Activated CD4-positive, alpha-beta memory T cell treated with anti-CD3 and anti-CD28 coated beads, Interleukin-2, amount 10 ng/mL, durations not matched to agents 7 days and 5 days (primary cell): ENCODE measurements at places on chromosomes 5 and 9.

GRCh38 chr5:137393196-137393993 is 105.7 kb downstream of the SPOCK1 start:
- no peaks in the 10 kb centered on the region for H3K27me3 ChIP-seq
- no peaks in the 10 kb centered on the region for H3K36me3 ChIP-seq
- H3K4me1 ChIP-seq: no peaks in the 10 kb centered on the region
- DNase-seq: no peak
- H3K27ac ChIP-seq: no peak overlapping the region

- no peak overlapping the region for H3K4me3 ChIP-seq
- no peak overlapping the region for H3K27ac ChIP-seq
- no peaks in the 10 kb centered on the region for H3K27me3 ChIP-seq
- peaks cover 16% of the 10 kb centered on the region for H3K4me1 ChIP-seq
Measured at GRCh38 chr9:130069048-130069447, 15.3 kb downstream of the GPR107 start.

DNA sequence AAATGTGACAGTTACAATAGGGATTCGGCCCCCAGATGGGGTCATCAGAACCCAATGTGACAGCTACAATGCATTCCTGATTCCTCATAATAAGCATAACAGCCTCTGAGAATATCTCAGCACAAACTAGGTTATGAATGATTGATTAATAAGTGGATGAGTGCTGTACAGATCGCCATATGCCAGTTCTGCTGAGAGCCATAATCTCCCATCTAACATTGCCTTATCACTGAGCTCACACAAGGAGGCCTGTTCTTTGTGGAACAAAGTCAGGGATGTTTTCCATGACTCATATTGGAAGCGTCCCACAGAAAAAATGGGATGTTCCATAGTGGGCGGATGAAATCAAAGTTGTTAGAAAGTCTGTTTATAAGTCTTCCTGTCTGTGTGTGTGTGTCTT is 89.6 kb downstream of the KIF4B start:
- no peak overlapping the region for H3K27ac ChIP-seq
- no peak overlapping the region for H3K4me3 ChIP-seq
- no peaks in the 10 kb centered on the region for H3K4me1 ChIP-seq
- no peaks in the 10 kb centered on the region for H3K36me3 ChIP-seq

DNA sequence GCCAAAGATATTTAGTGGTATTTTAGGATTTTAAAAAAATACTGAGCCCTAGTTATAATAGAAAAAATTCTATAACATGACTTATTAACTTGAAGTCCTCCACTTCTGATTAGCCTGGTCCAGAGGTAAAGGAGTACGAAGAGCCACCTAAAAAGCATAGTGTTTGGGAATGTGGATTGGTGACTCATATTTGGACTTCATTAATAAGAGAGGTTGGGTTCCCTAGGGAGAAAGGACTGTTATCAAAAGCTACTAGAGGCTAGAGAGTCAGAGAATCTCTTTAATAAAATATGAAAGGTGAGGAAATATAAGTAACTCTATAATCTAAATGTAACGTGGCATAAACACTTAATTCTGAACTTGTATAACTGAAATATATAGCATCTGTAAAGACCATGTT is 180.7 kb upstream of the TARS1 start:
- no peaks in the 10 kb centered on the region for H3K4me1 ChIP-seq
- H3K27ac ChIP-seq: no peak overlapping the region
- no peaks in the 10 kb centered on the region for H3K36me3 ChIP-seq
- no peaks in the 10 kb centered on the region for H3K27me3 ChIP-seq
- H3K4me3 ChIP-seq: no peak overlapping the region
- DNase-seq: no peak

- H3K4me3 ChIP-seq: no peak overlapping the region
- H3K4me1 ChIP-seq: no peaks in the 10 kb centered on the region
- DNase-seq: no peak
- no peaks in the 10 kb centered on the region for H3K36me3 ChIP-seq
- H3K27me3 ChIP-seq: no peaks in the 10 kb centered on the region
- H3K27ac ChIP-seq: no peak overlapping the region
Measured at GRCh38 chr5:65858316-65858715, 68.1 kb upstream of the ERBIN start.

DNA sequence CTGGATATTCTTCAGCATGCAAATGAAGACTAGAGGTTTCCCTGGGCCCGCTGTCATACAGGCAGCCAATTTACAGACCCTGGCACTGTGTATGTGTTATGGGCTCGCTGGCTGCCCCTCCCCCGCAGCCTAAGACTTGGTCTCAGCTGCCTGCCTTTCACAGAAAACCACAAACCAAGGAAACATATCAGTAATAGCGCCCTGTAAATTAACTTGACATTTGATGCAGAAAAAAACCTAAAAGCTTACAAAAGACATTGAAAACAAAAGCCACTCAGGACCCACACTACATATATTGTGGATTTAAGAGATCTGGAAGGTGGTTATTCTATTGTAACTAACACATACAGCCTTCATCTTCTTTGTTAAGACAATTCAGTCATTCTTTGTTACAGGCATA is 287.0 kb upstream of the TMEM161B start:
- no peaks in the 10 kb centered on the region for H3K4me1 ChIP-seq
- H3K4me3 ChIP-seq: no peak overlapping the region
- H3K27me3 ChIP-seq: no peaks in the 10 kb centered on the region
- H3K36me3 ChIP-seq: no peaks in the 10 kb centered on the region

DNA sequence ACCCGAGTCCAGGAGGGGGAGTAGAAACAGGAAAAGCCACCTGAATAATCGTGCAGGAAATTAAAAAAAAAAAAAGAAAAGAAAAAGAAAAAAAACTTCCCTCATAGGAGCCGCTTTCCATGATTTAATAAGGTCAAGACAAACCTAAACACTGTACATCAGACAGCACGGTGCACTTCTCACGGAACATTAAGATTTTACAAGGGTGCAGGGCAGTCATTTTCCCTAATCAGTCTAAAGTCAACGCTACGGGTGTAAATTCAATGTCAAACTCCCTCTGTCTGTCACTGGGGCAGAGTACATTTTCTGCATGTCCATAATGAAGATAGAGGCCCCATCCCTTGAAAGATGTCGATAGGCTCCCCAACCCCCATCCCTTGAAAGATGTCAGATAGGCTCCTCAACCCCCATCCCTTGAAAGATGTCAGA is 139.7 kb downstream of the TSSK1B start:
- peak overlapping the region; percentile 71 for H3K27ac ChIP-seq
- no peak for DNase-seq
- H3K4me3 ChIP-seq: peak overlapping the region; percentile 93
- peaks cover 2% of the 10 kb centered on the region for H3K36me3 ChIP-seq
- H3K4me1 ChIP-seq: peaks cover 27% of the 10 kb centered on the region
- H3K27me3 ChIP-seq: peaks cover 39% of the 10 kb centered on the region

DNA sequence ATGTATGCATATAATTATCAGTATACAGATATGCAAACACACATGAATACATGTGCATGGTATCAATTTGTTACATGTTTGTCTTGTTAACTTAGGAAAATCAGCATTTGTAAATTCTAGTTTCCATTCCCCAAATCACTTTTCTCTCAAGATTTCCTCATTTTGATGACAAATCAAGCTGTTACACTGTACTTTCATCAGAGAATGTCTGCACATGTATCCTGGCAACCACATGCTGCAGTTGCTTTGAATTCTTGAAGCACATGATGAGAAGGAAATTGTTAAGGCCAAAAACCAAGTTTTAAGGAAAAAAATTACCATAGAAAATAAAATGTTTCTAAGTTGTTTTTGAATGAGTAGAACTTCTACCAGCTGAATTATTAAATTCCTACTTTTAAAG is 1834.5 kb downstream of the EFNA5 start:
- H3K27ac ChIP-seq: no peak overlapping the region
- H3K27me3 ChIP-seq: no peaks in the 10 kb centered on the region
- H3K36me3 ChIP-seq: no peaks in the 10 kb centered on the region
- no peak overlapping the region for H3K4me3 ChIP-seq
- H3K4me1 ChIP-seq: no peaks in the 10 kb centered on the region

DNA sequence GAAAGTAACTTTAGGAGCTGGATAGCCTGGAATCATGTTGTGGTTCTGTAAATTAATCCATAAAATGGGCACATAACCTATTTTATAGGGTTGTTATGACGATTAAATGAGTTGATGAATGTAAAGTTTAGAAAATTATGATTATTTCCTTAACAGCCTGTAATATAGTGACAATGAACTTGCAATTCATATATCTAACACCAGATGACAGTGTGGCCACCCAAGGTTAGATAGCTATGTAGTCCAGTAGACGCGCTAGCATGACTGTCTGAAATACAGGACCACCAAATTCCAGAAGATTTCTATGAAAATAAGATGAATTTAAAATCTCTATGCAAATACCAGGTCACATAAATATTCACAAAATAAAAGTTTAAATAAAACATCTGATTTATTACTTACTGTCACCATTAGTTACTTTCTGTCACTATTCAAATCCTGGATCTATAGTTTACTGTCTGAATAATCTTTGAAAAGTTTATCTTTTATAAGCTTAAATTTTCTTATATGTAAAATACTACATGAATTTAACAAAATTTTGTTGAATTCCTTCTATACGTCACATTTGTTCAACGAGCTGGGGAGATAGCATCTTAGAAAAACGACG is 26.1 kb upstream of the MACIR start:
- peaks cover 24% of the 10 kb centered on the region for H3K27me3 ChIP-seq
- no peak overlapping the region for H3K27ac ChIP-seq
- DNase-seq: no peak

DNA sequence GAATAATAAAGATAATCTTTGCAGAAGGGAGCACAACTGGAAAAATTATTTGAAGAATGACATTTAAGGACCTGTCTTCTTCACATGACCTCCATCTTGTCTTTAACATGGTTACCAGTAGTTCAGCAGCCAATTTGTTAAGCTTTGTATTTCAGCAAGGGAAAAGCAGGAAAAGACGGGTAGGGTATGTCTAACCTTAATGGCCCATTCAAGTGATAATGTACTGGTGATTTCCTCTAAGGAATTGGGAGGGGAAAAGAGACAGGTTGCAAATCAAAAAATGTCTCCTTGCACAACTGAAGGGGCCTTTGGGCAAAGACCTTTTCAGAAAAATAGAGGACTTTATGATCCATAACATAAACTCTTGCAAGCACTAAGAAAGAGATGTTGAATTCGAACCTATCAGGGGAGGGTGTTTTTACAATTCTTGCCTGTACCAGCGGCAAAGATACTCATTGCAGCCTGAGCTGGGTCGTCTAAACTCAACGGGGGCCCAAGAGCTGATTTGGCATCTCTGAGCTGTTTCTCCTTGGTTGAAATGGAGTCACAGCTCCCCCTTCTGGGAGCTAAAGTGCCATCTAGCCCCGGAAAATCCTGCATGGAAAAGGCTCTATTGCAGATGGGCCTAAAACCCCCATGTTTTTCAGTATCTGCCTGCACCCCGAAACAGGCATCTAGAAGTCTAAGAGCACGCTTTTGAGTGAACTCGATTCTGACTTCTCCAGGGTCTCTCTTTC is 3.8 kb downstream of the BRINP1 start:
- no peaks in the 10 kb centered on the region for H3K4me1 ChIP-seq
- DNase-seq: no peak
- H3K27me3 ChIP-seq: peaks cover 17% of the 10 kb centered on the region
- H3K36me3 ChIP-seq: peaks cover 3% of the 10 kb centered on the region

GRCh38 chr9:73167614-73168013 is 15.9 kb downstream of the ANXA1 start:
- peaks cover 67% of the 10 kb centered on the region for H3K36me3 ChIP-seq
- H3K27me3 ChIP-seq: no peaks in the 10 kb centered on the region
- H3K27ac ChIP-seq: no peak overlapping the region
- no peak for DNase-seq
- H3K4me1 ChIP-seq: peaks cover 23% of the 10 kb centered on the region
- H3K4me3 ChIP-seq: no peak overlapping the region

DNA sequence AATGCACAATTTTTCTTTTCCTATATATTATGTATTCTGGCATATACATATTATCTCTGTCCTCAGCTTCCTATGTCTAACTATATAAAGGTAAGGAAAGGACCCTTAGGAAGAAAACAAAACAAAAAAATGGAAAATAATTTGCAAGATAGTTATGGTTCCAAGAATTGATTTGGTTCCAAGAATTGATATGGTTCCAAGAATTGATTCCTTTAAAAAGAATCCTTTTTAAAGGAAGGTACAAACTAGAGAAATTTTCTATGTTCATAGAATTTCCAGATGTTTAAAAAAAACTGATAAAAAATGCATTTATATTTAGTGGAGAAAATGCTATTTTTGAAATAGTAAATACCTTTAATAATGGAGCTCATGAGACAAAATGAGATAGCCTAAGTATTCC is 12.1 kb downstream of the LYRM7 start:
- peaks cover 20% of the 10 kb centered on the region for H3K4me1 ChIP-seq
- no peak overlapping the region for H3K27ac ChIP-seq
- peaks cover 17% of the 10 kb centered on the region for H3K36me3 ChIP-seq
- H3K27me3 ChIP-seq: no peaks in the 10 kb centered on the region
- no peak for DNase-seq
- no peak overlapping the region for H3K4me3 ChIP-seq

GRCh38 chr9:97293207-97293721 is 14.2 kb upstream of the CCDC180 start:
- H3K4me1 ChIP-seq: no peaks in the 10 kb centered on the region
- no peak overlapping the region for H3K27ac ChIP-seq
- H3K27me3 ChIP-seq: no peaks in the 10 kb centered on the region
- DNase-seq: no peak
- H3K4me3 ChIP-seq: no peak overlapping the region
- peaks cover 28% of the 10 kb centered on the region for H3K36me3 ChIP-seq

DNA sequence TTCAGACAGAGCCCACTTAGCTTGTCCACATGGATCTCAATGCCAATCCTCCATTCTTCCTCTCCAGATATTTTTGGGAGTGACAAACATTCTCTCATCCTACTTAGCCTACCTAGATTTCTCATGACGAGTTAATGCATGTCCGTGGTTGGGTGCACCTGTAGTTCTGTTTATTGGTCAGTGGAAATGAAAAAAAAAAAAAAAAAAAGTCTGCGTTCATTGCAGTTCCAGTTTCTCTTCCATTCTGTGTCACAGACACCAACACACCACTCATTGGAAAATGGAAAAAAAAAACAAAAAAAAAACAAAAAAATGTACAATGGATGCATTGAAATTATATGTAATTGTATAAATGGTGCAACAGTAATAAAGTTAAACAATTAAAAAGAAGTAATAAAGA is 59.0 kb downstream of the BASP1 start:
- H3K36me3 ChIP-seq: no peaks in the 10 kb centered on the region
- DNase-seq: no peak
- H3K27ac ChIP-seq: no peak overlapping the region
